ENCODE measurements at places on chromosomes 7 and 10. TPM values are rescaled to one million over a fixed set of nuclear protein-coding genes. Genes with fewer than 3 reads are reported as not detected.

DNA sequence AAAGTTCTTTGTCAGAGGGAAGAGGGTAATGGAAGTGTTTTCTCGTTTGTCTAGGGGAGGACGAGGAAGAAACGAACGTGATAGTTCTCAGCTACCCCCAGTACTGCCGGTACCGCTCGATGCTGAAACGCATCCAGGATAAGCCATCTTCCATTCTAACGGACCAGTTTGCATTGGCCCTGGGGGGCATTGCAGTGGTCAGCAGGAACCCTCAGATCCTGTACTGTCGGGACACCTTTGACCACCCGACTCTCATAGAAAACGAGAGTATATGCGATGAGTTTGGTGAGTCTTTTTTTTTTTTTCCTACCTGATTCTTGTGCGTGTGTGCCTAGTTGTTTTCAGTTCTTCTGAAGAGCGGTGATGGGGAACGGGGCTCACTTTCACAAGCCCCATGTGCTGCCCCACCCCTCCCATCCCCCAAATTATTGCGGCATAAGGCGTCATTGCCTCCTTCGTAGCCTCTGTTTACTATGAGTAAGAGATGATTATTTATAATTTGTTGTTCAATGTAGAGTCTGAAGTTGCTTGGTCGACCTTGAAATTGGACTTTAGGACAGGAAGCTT, 98.6 kb downstream of the ARID5B start:
- DNase-seq, result no peak

DNA sequence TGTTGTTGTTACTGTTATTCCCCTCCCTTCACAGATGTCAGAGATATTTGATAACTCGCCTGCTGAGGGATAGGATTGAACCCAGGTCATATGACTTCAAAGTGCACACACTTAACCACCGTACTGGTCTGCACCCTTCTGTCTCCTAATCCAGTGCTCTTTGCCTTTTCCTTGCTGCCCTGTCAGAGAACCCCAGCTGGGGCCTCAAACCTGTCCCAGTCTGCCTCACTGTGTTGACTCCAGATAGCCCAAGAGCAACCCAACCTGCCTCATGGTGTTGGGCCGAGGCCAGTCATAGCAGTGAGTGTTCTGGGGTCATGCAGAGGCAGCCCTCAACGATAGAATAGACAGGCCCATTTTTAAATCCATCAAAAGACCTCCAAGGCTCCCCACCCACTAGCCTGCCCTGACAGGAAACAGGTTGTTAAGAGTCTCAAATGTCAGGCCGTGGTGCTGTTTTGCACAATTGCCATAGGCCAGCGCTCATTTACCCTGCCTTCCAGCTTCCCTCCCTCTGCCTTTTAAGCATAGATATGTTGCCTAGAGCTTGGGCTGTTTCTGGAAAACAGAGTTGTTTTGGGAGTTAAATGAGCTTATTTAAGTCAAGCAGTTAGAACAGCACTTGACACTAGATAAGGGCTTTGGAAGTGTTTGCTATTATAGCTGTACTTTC, 37.0 kb upstream of the PDCD4 start:
- no peak for DNase-seq

GRCh38 chr10:9311702-9312499, 1257.4 kb downstream of the GATA3 start:
- no peak for DNase-seq

DNA sequence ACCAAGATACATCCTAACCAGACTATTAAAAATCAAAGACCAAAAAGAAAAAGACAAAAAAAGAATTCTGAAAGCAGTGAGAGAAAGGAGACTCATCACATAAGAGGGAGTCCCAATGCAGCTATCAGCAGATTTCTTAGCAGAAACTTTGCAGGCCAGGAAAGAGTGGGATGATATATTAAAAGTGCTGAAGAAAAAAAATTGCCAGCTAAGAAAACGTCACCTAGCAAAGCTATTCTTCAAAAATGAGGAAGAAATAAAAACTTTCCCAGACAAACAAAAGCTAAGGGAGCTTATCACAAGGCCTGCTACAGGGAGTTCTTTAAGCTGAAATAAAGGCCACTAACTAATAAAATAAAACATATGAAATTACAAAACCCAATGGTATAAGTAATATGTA, 40.5 kb upstream of the CDK6 start:
- no peak for DNase-seq

The OR2A12 gene
- not detected for total RNA-seq

The UCMA gene
- not detected for total RNA-seq

The HTR7 gene
- total RNA-seq, result 0.12 TPM

All from A172 (cell line).